Lung (tissue), 17 donors: ENCODE measurements at places on chromosomes 2 and 18. TPM values are rescaled to one million over a fixed set of nuclear protein-coding genes. Genes with fewer than 3 reads are reported as not detected.

- no peak overlapping the region for H3K4me3 ChIP-seq
- H3K4me1 ChIP-seq = no peaks in the 10 kb centered on the region
- no peaks in the 10 kb centered on the region for H3K27me3 ChIP-seq
- DNase-seq = no peak
- H3K27ac ChIP-seq = no peak overlapping the region
- no peaks in the 10 kb centered on the region for H3K36me3 ChIP-seq
Measured at GRCh38 chr2:120896126-120896525, 160.5 kb downstream of the GLI2 start.

SPP2 gene
- not detected for total RNA-seq

DNA sequence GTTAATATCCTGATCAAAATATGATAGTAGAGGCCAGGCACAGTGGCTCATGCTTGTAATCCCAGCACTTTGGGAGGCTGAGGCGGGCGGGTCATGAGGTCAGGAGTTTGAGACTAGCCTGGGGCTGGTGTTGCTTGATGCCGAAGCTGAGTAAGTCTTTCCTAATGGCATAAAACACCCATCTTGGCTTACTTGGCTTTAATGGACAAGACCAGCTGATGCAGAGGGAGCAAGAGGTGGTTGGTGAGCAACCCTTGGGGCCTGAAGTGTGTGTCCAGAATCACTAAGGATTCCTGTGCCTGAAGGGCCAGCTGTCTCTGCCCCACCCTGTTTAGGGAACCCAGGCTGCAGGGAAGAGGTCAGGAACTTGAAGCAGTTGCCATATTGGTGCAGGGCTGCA is 217.2 kb downstream of the ARL4C start:
- H3K27ac ChIP-seq = no peak overlapping the region
- H3K4me3 ChIP-seq = no peak overlapping the region
- no peaks in the 10 kb centered on the region for H3K4me1 ChIP-seq
- DNase-seq = no peak

CHAC2 gene
- 4.0 TPM for total RNA-seq

PLEK gene
- 29.0 TPM for total RNA-seq

DNA sequence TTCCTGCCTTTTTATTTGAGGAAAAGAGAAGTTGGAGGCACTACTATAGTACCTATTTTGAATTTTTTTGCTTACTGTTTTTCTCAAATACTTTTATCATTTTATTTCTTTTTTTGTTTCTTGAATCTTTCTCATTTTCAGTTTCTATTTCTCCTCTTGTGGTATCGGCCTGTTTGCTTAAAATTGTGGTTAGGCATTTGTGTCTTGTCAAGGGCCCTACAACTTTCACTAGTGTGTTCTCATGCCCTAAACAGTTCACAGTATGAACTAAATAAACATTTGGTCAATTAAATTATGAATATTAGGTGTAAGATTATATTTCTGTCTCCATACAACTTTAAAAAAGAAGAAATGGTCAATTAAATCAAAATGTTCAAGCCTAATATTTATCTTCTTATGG is 613.5 kb downstream of the MBD2 start:
- H3K27me3 ChIP-seq = no peaks in the 10 kb centered on the region
- DNase-seq = no peak
- no peaks in the 10 kb centered on the region for H3K36me3 ChIP-seq
- no peak overlapping the region for H3K27ac ChIP-seq

DNA sequence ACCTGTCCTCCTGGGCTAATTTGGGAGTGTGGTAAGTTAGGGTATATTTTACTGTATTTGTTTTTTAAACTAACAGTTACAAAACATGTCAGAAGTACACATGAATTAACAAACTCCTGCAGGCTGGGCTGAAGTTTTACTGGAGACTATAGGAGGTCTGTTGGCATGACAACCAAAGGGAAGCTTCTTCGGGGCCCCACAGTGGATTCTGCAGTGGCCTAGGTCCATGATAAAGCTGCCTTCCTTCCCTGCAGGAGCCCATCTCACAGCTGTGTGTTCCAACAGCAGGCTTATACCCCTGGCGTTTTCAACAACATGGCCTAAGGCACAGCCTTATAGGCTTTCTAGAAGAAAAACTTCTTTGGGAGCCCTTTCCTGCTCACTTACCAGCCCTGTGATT is 128.0 kb upstream of the SETBP1 start:
- H3K27ac ChIP-seq = no peak overlapping the region
- DNase-seq = no peak
- peaks cover 1% of the 10 kb centered on the region for H3K4me1 ChIP-seq
- no peaks in the 10 kb centered on the region for H3K27me3 ChIP-seq
- no peak overlapping the region for H3K4me3 ChIP-seq

TUBA3D gene
- not detected for total RNA-seq

GALNT13 gene
- total RNA-seq = 3.1 TPM

GMPPA gene
- 48.9 TPM for total RNA-seq

PIKFYVE gene
- total RNA-seq = 46.9 TPM

ITGA4 gene
- total RNA-seq = 18.3 TPM

IL36RN gene
- not detected for total RNA-seq
